ENCODE measurements at places on chromosomes 4 and X.

DNA sequence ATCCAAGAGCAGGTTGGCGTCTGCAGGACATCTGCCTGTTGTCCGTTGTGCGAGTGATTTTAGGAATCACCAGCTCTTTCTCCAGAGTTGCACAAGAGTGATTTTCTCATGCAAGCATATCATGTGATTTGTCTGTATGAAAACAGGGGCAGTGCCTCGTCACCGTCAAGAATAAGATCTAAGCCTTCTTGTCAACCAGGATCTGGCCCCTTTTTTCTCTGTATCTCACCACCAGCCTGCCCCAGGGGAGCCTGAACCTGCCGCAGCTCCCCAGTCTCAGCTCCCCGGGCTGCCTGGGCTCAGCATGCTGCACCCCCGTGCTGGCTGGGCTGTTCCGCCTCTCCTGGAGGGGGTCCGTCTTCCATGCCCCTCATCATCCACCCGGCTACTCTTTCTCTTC, 90.5 kb downstream of the STOX2 start:
- no peak for DNase-seq

- DNase-seq: no peak
Observed at GRCh38 chr4:7355795-7356194, 78.9 kb downstream of the PSAPL1 start.

- no peak for DNase-seq
Observed at GRCh38 chr4:84498935-84499623, at the start of gene NKX6-1. Gene NKX6-1, minus strand, starts transcription at chr4:84499292. Its CDS starts 1,064 bp downstream, at chr4:84498228.

DNA sequence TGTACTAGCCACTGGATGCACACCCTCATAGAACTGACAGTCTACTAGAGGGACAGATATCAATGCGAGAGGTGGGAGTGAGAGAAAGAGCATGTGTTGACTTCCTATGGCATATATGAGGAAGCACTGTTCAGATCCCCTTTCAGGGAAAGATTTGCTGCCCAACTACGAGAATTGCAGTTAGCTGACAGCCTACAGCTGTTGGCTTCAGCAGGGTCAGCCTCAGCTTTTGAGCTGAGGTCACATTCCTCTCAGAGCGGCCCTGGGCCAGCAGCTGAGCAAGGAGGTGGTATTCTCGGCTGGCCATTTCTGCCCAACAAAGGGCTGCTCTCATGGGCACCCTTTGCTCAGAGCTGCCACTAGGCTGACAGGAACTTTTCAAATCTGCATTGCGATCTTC, 580.2 kb downstream of the MID1IP1 start:
- DNase-seq: no peak

DNA sequence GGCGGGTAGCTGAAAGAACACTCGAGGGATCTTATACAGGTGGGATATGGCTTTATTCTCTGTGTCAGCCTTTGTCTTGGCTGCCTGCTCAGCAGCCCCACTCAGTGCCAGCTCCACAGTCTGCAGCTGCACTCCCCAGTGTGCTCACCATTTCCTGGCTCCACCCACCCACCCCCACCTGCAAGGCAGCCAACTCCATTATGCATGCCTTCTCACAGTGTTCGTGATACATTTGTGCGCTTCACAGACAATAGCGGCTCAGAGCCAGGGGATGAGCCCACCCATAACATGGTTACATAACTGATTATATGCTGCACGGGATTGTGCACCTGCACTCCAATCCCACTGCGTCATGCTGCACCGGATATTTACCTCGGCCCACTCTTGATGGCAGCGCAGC, 8.8 kb upstream of the TMEM128 start:
- peak; percentile 33 for DNase-seq

DNA sequence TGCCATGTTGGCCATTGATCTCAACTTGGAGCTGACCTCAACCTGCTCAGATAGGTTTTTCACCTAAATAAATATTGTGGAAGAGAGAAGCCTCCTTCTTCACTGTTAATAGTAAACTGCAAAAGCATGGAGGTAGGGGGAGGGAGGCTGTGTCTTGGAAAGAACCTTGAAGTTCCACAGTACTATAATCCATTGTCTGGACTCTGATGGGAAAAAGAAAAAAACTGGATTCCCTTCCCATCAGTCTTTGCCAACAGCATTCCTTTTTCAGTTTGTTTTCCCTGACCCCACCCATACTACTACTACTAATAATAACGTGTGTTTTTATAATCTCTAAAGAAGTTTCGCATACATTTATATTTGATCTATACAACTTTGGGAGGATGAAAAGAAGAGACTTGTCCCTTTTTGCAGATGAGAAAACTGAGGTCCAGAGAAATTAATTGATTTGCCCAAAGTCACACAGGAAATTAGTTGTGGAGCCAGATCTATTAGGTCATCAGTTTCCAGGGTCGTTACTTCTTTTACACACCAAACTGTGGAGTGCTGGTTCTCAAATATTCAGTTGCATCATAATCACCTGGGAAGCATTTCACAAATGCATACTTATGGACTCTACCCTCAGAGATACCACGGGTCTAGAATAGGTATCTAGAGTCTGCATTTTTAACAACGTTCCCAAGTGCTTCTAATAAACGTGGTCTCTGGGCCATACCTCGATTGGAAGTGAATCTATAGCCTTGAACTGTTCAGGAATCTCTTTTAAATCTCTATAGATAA, 59.1 kb downstream of the LUZP4 start:
- DNase-seq: no peak

GRCh38 chr4:6257247-6258025, 12.2 kb upstream of the WFS1 start:
- DNase-seq: no peak

Data from thymus (tissue), 14 donors.